ENCODE measurements at places on chromosomes 6 and 20. TPM values are rescaled to one million over a fixed set of nuclear protein-coding genes. Genes with fewer than 3 reads are reported as not detected.

GRCh38 chr6:19597809-19598320 lies 239.3 kb upstream of the ID4 start:
- DNase-seq, result no peak

- no peak for DNase-seq
Observed at GRCh38 chr6:53830366-53830765, 35.6 kb downstream of the LRRC1 start.

MACROD2 gene
- total RNA-seq, result 0.66 TPM

DNA sequence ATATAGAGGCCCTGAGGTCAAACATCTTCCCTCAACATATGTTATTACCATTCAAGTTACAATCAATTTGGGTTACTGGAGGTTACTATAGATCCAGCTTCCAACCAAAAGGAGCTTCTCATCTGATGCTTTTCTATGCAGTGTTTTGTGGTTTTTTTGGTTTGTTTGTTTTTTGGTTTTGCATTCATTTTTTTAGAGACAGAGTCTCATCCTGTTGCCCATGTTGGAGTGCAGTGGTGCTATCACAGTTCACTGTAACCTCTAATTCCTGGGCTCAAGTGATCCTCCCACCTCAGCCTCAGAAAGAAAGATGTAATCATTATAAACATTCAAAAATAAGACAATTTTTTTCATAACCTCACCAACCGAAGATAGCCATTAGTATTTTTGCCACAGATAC lies 124.4 kb upstream of the JARID2 start:
- DNase-seq, result no peak

ZNF311 gene
- total RNA-seq, result 1.4 TPM

GRCh38 chr20:49775229-49775693 lies 37.4 kb upstream of the SLC9A8 start:
- peak; percentile 80 for DNase-seq

DNA sequence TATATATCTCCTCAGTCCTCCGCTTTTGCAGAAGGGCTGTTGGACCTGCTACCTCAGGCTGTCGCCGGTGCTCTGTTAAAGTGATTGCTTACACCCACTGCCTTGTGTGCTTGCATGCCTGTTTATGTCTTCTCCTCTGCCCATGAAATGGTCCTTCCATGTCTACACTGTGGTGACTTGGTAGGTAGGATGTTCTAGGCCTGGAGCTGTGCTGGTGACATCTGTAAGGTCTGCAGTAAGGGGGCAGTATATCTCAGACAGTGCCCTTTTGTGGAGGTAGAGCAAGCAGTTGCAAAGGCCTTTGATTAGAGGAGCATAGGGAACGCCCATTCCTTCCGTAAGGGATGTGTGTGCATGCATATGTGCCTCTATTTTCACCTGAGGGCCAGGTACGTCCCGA lies 40.3 kb downstream of the VAPB start:
- no peak for DNase-seq

ADGRF1 gene
- total RNA-seq, result not detected

- DNase-seq, result peak; percentile 3
Observed at GRCh38 chr6:122200440-122200839, 199.0 kb upstream of the HSF2 start.

GRCh38 chr20:64247307-64247618 lies 8.3 kb upstream of the PCMTD2 start:
- DNase-seq, result no peak

DNA sequence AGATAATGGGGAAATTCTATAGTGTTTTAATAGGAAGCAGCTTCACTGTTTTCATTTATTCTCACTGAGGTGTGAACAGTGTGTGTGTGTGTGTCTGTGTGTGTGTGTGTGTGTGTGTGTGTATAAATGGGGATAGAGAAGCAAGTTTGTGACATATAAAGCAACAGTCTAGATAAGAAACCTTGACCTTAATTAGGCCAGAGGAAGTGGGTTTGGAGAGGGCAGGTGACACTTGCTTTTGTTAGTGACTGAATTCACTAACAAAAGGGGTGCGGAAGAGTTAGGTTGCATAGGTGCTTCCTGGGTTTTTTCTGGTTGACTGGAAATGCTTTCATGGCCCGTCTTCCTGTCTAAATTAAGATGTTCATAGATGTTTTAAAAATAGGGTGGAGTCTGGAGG lies 515.7 kb upstream of the FLRT3 start:
- no peak for DNase-seq

GRCh38 chr6:118284736-118285360 lies 263.2 kb upstream of the PLN start:
- DNase-seq, result no peak

GRCh38 chr6:42726485-42727086 lies 4.2 kb upstream of the PRPH2 start:
- peak; percentile 59 for DNase-seq

DNA sequence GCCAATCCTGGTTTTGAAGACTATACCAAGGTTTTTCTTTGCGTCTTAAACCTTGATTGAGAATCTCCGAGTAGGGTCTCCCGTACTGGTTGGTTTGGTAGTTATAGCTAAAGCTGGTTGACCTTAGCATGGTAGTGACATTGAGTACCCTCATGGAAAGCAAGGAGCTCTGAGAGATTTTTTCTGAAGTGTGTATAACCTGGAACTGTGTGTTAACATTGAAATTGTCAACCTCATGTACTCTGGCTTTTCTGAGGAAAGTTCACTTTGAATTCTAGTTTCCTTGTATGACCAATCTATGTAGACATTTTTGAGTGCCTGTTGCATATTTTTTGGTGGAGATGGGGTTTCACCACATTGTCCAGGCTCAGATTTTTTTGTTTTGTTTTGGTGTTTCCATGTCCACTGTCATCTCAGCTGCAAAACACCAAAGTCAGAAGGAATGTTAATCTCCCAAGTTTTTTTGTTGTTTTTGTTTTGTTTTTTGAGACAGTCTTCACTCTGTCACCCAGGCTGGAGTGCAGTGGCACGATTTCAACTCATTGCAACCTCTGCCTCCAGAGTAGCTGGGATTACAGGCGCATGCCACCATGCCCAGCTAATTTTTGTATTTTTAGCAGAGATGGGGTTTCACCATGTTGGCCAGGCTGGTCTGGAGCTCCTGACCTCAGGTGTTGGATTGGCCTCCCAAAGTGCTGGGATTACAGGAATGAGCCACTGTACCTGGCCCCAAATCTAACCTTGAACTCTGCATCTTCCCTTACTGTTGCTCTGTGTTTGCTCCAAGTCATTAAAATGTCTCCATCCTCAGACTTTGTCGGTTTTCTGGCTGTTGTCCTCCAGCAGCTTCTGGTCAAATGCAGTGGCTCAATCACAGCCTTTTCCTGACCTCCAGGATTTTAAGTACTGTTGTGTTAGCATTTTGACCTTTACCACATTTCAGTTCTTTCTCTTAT lies 4.3 kb downstream of the RPS12 start:
- DNase-seq, result no peak

GSTA3 gene
- not detected for total RNA-seq

DNA sequence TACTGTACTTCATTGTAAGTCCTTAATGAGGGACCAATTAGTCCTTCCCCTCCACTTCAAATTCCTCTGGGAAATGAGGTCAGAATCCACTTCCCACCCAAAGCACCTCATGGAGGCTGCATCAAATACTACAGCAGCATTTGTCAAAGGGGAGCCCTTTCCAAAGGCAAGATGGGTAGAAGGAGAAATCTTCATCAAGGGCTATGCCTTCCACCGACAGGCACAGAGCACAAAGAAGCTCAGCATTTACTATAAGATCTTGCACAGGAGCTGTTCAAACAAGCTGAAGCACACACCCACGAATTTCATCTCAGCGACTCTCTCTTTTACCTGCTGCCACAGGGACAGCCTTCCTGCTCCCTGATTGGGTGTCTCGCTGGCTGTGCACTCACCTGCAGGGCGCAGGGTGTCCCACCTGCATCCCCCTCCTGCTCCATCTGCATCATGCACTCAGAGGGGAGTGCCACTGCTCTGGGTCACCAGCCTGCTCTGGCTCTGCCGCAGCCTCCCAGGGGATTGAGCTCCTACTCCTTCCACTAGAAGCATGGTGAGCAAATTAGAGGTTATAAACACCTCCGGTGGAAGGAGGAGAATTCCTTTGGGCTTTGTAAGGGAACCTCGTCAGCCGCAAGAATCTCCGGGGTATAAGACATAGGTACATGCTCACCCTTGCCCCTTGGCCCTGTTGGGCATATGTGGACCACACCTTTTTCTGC lies 164.5 kb downstream of the ATXN1 start:
- DNase-seq, result no peak

GRCh38 chr6:167571550-167571949 lies 246.7 kb downstream of the TTLL2 start:
- DNase-seq, result no peak

PRRT1 gene
- total RNA-seq, result not detected

Data from MG63 (cell line).